NCI-H446 (cell line): ENCODE measurements at places on chromosomes 13 and 19.

GRCh38 chr19:32372726-32373517 lies 27.5 kb downstream of the ZNF507 start:
- no peak for DNase-seq

DNA sequence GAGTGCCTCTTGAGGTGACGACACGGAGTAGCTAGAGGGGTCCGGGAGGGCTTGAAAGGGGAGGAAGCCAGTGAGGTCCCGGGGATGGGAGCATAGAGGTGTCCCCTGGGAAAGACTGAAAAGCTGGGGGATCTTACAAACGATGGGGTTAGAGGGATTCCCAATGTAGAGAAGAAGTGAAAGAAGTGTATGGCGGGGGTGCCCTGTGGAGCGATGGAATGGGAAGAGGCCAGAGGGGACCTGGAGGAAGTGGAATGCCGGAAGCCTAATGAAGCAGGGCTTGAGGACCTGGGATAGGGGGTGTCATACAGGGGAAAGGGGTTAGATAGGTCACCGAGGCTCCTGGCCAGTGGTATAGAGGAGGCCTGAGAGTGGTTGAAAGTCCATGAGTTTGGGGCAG lies 580 bp downstream of the AP2A1 start:
- no peak for DNase-seq

GRCh38 chr19:20252613-20253012 lies 85.6 kb downstream of the ZNF486 start:
- DNase-seq, result no peak

DNA sequence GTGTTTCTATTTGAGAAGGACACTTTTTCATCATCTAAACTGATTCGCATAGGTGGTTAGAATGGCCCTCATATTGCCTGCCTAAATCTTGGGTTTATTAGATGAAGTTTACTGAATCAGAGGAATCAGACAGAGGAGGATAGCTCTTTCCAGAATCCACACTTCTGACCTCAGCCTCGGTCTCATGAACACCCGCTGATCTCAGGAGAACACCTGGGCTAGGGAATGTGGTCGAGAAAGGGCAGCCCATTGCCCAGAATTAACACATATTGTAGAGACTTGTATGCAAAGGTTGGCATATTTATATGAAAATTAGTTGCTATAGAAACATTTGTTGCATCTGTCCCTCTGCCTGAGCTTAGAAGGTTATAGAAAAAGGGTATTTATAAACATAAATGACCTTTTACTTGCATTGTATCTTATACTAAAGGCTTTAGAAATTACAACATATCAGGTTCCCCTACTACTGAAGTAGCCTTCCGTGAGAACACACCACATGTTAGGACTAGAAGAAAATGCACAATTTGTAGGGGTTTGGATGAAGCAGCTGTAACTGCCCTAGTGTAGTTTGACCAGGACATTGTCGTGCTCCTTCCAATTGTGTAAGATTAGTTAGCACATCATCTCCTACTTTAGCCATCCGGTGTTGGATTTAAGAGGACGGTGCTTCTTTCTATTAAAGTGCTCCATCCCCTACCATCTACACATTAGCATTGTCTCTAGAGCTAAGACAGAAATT lies 103.8 kb downstream of the TNFRSF19 start:
- no peak for DNase-seq

DNA sequence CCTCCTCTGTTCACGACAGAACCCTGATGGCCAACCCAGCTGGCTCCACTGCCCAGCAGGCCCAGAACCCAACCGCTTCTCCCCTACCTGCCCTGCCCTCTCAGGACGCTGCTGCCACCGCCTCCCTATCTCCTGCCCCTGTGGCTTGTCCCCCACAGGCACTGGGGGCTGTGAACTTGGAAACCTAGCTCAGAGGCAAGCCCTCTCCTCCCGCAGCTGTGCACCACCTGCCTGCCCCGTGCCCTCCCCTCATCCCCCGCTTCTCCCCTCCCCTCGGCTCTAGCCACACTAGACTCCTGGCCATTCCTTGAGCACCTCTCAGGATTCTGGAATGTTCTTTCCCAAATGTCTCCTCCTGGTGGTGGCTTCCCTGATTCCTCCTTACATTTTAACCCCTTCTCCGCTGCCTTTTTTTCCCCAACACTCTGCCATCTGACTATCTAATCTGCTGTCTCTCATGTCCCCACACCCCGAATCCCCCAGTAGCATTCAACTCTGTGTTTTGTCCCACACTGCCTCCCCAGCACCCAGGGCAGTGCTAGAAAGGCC lies 6.7 kb downstream of the NANOS3 start:
- DNase-seq, result no peak

DNA sequence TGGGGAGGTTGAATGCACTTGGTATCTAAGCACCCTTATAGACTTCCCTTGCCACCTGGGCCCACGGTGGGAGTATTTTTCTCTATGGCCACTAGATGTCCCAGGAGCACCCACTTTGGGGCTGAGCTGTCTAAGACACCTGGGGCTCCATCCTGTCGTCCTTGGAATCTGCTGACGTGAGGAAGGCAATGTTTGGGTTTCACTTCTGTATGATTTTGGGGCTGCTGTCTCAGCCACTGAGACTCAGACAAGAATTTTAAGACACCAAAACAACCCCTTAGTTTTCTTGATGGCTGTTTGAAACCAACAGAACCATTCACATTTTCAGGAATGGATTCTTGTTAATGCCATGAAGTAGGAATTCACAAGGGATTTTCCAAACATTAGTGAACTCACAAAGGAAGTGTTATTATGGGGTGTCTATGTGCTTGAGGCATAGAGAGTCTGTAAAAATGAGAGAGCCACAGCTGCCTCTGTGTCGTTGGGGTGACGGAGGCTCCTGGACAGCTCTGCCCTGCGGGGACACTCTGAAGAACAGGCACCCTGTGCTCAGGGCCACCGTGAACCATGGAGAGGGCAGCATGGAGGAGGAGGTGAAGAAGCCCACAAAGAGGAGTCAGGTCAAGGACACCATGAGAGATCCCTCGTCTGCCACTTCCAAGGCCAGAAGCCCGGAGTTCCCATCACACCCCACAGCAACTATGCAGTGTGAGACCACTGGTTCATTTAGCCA lies 106.8 kb upstream of the SPATA13 start:
- peak; percentile 48 for DNase-seq

DNA sequence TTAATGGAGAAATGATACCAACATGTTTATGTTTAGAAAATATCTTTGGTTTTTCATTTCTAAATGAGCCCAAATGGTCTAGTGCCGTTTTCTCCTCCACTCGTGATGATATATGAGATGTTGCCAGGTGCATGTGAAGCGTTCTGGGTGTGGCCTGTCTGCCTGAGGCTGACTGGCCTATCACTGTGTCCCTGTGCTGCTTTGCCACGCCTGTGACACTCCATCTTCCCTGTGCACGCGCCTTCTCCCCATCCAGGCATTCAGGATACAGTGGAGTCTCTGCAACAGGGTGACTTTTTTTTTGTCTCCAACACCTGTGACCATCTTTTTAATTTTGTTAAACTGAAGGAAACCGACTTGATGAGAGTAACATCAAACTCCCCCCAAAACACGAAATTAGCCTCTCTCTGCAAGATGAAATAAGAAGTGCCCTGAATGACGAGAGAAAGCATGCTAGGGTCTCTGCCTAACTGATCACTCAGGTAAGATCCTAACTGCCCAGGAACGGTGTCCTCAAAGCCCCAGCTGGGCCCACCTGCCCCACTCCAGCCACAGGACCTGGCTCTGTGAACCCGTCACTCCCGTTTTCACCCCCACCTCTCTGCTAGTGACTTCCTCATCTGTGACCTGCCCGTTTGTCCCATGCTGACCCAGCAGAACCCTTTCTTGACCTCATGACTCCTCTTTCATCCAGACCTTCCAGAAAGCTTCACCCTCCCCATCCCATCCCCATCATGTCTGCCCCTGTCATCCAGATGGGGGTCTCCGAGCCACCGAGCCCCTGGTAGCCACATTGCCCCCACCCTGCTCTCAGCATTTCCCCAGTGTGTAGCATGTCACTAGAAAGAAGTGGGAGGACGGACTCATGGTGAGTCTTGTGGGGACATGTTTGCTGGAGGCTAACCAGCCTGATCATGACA lies 33.2 kb upstream of the TFDP1 start:
- no peak for DNase-seq
